ENCODE measurements at places on chromosomes 7 and 10.
A peak's percentile ranks its signal among the peaks of the same experiment; 100 is the strongest.

DNA sequence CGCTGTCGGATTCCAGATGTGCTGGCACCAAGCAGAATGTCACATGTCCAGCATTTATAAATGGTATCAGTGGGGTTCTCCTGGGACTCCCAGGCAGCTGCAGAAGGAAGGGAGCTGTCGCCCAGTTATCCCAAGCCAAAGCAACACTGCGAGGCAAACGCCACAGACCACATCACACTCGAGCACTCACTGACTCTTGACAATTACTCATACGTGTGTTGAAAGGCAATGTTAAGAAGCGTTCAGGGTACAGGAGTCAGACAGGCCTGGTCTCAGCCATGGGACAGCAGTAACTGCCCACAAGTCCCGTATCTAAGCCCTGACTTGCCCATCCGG is 113.4 kb downstream of the DIP2C start:
- DNase-seq: no peak

GRCh38 chr7:30224511-30225062 is 59.8 kb upstream of the ZNRF2 start:
- no peak for DNase-seq

- DNase-seq: no peak
Observed at GRCh38 chr7:26293569-26294308, 2.1 kb downstream of the SNX10 start.

DNA sequence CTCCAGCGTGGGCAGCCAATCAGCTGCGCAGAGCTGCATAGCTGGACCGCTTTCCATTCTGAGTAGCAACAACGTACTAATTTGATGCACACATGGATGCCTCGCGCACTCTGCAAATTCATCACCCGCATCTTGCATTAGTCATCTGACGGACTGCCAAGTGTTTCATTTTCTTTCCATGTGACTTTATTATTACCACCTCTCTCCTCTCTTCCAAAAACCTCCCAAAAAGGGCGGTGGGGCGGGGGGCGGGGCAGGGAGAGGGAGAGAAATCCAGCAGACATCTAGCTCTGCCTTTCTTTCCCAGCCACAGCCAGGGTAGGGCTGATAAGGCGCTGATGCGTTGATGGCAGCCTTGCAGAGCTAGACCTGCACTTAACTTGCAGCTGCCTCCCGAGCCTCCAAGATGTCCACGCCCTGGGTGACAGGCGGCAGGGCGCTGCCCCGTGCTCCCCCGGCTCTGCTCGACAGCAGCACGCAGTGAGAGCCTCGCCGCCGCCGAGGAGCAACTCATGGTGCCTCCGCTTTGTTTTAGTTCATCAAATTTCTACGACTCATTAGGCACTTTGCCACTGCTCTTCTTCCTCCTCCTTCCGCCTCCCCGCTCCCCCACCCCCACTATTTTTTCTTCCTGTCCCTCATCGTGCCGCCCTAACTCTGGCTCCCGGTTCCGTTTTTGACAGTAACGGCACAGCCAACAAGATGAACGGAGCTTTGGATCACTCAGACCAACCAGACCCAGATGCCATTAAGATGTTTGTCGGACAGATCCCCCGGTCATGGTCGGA is 147.3 kb downstream of the CELF2 start:
- DNase-seq: peak; percentile 70

- DNase-seq: peak; percentile 74
Observed at GRCh38 chr7:106041140-106041717, 70.9 kb downstream of the SYPL1 start.

DNA sequence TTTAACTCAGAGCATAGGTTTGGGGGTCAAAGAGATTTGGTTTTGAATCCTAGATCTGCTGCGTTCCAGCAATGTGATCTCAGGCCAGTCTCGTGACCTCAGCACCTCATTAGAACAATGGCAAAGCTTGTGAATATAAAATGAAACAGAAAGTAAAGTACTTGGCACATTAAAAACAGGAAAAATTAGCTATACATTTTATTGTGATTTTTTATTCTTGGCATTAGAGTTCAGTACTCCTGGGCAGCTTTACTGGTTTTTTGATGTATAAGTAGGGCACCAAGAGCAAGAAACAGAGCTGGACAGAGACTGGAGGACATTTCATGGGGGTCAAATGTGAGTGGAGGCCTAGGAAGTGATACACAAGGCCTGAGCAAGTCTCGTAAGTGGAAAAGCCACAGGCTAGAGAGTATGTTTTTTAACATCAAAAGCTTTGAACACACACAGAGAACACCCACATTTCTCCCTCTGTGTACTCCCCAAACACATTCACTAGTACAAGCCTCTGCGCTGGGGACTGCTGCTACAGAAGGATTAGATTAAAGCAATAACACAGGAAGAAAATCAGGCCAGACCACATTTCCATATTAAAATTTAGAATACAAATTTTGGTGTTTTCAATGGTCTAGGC is 157.2 kb upstream of the SLC25A13 start:
- DNase-seq: no peak

DNA sequence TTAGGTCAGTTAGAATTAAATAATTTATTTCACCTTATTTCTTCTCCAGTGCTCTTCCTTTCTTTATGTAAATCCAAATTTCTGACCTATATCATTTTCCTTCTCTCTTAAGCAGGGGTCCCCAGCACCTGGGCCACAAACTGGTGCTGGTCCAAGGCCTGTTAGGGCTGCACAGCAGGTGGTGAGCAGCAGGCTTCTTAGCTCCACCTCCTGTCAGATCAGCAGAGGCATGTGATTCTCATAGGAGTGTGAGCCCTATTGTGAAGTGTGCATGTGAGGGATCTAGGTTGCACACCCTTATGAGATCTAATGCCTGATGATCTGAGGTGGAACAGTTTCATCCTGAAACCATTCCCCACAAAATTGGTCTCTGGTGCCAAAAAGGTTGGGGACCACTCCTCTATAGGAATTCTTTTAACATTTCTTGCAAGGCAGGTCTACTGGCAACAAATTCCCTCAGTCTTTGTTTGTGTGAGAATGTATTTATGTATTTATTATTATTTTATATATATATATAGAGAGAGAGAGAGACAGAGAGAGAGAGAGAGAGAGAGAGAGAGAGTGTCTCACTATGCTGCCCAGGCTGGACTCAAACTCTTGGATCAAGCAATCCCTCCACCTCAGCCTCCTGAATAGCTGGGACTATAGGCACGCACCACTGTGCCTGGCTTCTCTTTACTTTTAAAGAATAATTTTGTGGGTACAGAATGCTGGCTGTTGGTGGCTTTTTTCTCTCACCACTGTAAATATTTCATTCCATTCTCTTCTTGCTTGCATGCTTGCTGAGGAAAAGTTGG is 4.3 kb upstream of the ABCC2 start:
- DNase-seq: no peak

DNA sequence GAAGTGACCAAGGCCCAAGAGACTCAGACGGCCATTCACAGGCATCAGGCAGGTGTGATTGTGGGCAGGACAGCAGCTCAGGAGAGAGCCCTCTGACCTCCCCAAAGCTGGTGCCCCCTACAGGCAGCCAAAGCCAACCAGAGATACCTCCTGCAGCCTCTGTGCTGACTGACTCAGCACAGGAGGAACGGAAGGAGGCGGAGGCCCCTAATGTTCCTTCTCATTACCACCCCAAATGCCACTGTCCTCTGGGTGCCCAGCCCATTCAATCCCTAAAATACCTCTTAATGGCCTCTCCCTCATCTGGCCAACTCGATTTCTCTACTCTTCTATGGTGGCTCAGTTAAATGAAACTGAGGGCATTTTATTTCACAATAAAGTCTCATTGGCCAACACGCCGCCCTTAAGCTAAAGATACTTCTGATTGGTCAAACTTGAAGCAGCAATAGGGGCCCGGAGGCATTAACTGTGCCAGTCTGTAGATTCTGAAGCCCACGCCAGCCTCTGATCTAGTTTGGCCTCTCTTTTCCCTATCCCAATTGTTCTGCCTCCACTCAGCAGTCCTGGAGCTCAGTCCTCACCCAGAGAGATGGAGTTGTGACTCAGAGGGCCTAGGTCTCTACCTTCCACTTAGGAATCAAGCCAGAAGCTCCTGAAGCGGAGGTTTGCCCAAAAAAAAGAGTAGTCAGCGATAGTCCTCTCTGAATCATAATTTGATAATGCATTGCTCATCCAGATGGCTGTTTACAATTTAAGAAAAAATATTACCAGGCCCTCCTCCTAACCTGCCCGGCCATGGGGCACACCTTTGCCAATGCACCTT is 1.2 kb downstream of the CYREN start:
- DNase-seq: peak; percentile 58

- no peak for DNase-seq
Observed at GRCh38 chr7:380711-381210, 90.8 kb downstream of the FOXL3 start.

DNA sequence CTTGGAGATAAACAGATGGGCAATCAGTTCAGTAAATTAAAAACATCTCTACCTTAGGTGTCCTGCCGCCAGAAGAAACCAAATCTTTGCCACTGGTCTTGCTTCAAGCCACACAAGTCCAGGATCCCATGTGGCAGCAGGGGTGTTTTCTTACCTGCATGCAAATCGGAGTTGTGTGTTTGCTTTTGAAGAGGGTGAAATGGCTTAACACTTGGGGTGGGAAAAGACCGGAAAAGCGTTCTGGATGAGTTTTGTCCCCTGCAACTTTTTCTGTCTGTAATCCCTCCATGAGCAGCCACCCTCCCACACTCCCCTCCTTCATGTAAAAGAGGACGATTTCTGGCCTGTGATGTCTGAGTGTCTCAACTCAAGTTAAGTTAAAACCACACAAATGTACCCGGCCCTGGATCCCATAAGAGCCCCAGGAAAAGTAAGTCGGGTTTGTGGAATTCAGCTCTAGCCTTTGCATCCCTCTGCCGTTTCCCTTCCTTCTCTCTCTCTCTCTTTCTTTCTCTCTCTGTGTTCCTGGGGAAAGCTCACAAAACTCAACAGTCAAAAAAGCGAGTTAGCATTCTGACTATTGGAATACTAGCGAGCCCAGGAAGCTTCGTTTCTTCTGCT is 178.5 kb downstream of the TCF7L2 start:
- DNase-seq: no peak

GRCh38 chr10:3222626-3223025 is 50.0 kb upstream of the PITRM1 start:
- DNase-seq: no peak

DNA sequence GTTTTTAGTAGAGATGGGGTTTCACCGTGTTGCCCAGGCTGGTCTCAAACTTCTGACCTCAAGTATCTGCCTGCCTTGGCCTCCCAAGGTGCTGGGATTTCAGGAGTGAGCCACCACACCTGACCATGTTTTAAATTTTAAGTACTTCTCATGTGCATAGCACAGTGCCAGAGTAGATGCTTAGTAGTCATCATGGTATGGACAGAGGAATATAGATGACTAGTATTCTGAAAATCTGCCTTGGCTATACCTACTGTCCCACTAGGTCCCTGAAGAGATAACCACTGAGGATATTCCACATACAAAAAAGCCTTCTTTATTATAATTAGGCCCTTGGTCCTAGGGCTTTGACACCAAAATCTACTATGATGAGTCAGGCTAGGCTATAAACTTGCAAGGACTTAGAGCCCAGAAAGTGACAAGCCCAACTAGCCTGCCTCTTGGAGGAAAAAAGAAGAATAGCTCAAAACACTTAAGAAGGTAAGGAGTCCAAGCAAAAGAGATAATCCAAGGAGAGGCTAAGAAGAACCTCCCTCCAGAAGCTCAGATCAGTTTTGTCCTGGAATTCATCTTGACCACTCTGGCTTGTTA is 34.0 kb downstream of the LUC7L2 start:
- no peak for DNase-seq

- DNase-seq: no peak
Observed at GRCh38 chr7:131581241-131582051, 25.0 kb upstream of the PODXL start.

DNA sequence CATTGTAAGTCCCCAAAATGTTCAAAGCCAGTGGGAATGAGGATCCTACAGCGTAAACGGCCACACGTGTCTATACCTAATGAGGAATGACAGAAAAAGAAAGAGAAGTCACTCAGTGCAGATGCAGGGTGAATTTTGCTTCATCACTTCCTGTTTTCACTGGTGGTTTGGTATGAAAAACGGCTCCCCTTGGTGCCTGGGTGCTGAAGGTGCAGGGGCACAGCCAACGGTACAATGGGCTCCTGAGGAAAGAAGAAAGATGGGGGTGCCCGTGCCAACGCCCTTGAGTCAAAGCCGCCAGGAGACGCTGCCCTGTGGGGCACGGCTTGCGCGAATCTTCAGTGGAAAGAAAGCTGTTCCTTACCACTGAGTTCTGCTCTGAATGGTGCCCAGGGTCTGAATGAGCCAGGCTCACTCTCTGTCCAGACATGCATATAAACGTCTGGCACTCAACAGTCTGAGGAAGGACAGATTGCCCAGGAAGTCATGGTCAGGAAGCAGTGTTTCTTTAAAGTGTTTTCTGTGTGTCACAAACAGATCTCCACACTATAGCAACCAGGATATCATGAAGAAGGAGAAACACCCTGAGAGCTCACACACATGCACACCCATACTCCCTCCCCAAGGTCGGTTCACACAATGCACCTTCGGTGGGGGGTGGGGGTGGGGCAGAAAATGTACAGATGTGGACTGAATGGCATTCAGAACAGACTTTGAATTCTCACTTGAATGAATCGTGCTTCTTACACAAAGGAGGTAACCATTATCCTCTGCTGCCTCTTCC is 105.8 kb downstream of the ELMO1 start:
- no peak for DNase-seq

DNA sequence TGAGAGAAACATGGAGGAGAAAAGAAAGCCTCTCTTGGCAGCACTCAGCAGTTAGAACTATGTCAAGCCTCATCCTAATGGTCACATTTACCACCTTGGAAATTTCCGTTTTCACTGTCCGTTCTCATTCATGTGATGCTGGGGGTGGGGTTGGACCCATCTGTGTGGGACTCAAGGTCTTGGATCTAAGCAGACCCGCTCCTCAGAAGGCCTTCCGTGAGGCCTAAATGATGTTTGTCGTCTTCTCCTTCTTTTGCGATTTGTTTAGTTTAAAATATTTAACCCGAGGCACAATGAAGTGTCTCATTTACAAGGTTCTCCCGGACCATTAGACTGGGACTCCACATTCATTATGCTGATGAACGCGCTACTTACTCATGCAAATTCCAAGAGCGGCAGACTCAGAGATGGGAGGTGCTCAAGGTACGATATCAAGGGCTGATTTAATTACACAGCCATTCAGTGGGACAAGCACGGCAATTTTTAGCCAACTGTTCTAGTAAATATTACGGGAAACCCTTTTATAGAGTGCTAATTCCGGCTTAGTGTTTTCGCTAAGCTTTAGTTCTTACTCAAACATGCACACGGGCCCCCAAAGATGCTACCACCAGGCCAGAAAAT is 109.1 kb upstream of the EFCAB10 start:
- no peak for DNase-seq

DNA sequence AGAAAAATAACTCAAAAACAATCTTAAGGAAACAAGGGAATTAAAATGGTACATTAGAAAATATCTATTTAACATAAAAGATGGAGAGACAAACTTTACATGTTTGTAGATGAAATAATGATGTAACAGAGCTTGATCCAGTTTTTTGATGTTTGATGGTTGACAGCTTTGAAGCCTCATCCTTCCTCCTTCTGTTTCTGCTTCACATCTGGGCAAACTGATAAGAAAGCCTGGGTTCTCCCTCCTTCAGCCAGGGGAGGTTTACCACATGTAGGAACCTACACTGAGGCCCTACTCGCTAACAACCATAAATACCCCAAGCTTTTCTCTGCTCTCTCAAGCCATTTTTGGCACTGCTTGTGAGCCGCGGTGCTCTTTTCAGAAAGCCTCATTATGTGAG is 82.8 kb upstream of the ZNF32 start:
- DNase-seq: no peak

- DNase-seq: no peak
Observed at GRCh38 chr7:48424731-48425130, 253.5 kb downstream of the ABCA13 start.
